ENCODE measurements at places on chromosomes 1 and 21. TPM values are rescaled to one million over a fixed set of nuclear protein-coding genes. Genes with fewer than 3 reads are reported as not detected.

- no peaks in the 10 kb centered on the region for H3K27me3 ChIP-seq
- H3K4me1 ChIP-seq: no peaks in the 10 kb centered on the region
- no peak overlapping the region for H3K4me3 ChIP-seq
- DNase-seq: no peak
- no peaks in the 10 kb centered on the region for H3K36me3 ChIP-seq
Measured at GRCh38 chr1:163307479-163308171, 14.1 kb upstream of the NUF2 start.

DNA sequence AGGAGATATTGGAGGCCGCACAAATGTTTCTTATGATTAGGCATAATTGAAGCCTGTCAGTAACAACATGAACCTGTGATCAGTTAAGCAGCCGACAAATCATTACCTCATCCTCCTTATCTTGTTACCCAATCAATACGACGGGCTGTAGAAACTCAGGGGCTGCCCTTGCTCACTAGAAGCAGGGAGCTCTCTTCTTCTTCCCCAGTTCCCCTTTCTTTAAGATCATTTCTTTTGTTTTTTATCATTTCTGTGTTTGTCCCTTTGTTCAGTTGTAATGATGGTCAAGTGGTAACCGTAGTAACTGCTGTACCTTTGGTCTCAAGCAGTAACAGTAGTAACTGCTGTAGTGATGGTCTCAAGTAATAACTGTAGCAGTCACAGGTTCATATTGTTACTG, 13.8 kb upstream of the FCGR2A start:
- DNase-seq: no peak
- H3K4me3 ChIP-seq: no peak overlapping the region
- H3K4me1 ChIP-seq: peaks cover 4% of the 10 kb centered on the region
- no peaks in the 10 kb centered on the region for H3K36me3 ChIP-seq
- no peaks in the 10 kb centered on the region for H3K27me3 ChIP-seq
- no peak overlapping the region for H3K27ac ChIP-seq

- H3K36me3 ChIP-seq: no peaks in the 10 kb centered on the region
- H3K4me3 ChIP-seq: no peak overlapping the region
- H3K27ac ChIP-seq: no peak overlapping the region
Measured at GRCh38 chr1:31749785-31750735, 14.1 kb downstream of the ADGRB2 start.

- H3K4me1 ChIP-seq: peaks cover 96% of the 10 kb centered on the region
- peaks cover 11% of the 10 kb centered on the region for H3K36me3 ChIP-seq
- DNase-seq: no peak
Measured at GRCh38 chr1:9321986-9322660, 29.4 kb downstream of the SPSB1 start.

GRCh38 chr1:243798726-243799125, 51.3 kb downstream of the AKT3 start:
- no peak for DNase-seq
- H3K27ac ChIP-seq: no peak overlapping the region
- H3K36me3 ChIP-seq: no peaks in the 10 kb centered on the region

DNA sequence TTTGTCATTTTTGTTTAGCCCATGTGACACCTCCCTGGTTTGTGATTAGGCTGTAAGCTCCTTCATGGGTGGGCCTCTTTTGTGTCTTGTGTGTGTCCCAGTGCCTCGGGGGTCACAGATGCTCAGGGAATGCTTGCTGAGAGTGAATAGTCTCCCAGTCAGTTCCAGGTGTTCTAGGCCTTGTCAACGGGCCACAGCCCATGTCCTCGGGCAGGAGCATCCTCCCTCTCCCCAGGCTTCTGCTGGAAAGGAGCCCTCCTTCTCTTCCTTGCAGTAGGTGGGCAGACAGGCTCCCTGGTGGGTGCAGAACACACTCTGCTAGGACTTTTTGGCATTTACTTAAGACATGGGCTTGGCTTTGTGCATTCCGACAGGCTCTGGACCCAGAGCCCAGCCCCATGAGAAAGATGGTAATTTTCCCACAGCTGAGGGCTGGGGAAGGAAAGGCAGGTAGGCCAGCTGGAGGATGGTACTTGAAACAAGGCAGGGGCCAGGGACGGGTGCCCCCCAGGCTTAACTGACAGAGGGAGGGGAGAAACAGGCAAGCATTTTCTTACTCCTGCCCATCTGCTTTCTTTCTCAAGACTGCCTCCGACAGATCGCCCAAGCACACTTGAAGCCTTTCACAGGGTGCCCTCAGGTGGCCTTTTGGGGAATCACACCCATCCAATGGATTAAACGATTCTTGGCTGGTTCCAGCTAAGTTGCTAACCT, 7.1 kb upstream of the CPLANE2 start:
- DNase-seq: peak; percentile 89
- peaks cover 48% of the 10 kb centered on the region for H3K4me1 ChIP-seq
- H3K27me3 ChIP-seq: no peaks in the 10 kb centered on the region
- peaks cover 5% of the 10 kb centered on the region for H3K36me3 ChIP-seq

The LORICRIN gene
- total RNA-seq: not detected

Measured in stomach (tissue), 19 donors.